NCI-H187 (cell line): ENCODE measurements at places on chromosomes 2 and 18.

DNA sequence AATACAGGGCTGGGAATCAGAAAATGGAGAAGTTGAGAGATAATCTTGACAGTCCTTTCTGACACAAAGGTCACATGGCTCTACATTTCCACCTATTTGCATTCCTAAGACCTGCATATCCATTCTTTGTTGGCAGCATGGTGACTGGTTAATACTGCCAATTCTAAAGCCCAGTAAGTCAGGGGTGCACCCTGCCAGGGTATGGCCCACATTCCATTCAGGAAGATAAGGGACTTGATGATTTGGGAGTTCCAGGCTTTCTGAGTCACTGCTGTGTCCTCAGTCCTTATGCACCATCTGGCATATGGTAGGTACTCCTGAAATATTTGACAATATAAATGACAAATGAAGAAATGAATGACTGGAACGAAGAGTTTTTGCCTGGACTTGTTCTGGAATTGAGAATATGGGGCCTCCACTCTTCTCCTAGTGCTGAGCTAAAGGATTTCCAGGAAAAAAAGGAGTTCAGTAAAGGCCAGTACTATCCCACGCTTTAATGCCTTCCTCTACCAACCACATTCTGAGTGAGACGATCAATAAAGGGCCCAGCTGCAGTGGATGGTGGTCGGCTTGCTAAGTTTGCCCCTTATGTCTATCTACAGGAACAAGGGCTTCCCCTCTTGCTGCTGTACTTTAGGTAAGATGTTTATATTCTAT, 31.7 kb upstream of the EIF2AK3 start:
- DNase-seq: no peak

GRCh38 chr18:51437280-51438271, 240.1 kb upstream of the MEX3C start:
- DNase-seq: no peak

DNA sequence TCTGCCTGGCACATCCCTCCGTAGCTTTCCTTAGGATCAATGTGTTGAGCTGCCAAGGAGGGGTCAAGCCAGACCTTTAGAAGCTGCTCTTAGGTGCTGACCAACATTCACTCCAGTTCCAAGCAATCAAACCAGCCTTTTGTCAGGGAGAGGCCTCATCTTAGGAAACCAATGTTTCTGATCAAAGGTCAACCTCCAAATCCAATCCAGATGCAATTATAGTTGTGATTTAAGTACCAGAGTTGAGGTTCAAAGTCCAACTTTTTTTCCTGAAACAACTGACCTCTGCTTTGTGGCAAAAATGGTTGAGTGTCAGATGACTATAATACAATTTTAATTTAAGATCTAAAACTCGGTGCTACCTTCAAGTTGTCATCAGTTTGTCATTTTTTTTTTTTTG, 303.4 kb downstream of the ALK start:
- no peak for DNase-seq

- no peak for DNase-seq
These were observed 1.7 kb downstream of the CFAP221 start for GRCh38 chr2:119545754-119546446.

DNA sequence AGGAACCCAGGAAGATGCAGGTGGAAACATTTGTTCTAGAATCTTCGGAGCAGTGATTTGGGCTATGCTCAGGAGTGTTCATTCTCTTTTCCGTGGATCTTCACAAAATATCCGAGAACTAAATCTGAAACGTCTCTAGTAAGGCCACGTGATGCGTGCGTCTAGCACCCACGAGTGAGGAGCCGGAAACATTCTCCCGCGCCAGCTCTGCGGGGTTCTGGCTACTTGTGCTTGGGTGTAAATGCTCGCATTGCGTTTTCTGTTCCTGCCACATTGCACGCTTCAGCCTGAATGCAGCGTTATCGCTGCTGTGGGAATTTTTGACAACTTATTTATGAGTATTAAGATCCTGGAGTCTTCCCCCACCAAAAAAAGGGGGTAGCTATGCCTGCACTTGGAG, 71.4 kb downstream of the KLHL29 start:
- no peak for DNase-seq

DNA sequence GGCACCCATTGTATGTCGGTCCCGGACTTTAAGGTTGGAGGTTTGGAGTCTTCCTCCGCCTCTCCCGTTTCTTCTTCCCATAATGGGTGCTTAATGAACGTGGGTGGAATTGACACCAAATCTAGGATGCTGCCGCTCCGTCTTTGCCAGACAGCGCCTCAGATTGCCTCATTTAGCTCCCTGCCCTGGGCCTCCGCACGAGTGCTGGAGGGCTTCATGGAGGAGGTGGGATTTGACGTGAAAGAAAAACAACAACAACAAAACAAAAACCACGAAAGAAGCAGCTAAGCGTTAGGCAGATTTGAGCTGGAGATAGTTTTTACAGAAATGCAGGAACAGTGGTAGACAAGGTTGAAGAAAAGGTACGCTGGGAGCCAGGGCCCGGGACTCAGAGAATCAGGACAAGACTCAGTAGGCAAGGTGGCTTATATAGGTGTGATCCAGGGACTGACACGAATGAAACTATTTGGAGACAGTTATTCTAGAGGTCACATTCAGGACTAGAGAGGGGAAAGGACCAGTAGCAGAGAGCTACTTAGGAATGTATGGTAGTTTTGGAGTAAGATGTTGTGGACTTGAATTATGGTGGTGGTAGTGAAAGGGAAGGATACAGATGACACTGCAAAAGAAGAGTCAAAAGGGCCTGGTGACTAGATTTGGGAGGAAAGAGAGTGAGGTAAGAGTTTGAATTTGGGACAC, 605 bp downstream of the ZNF2 start:
- no peak for DNase-seq
